ENCODE measurements at places on chromosomes 13 and 19. TPM values are rescaled to one million over a fixed set of nuclear protein-coding genes. Genes with fewer than 3 reads are reported as not detected.

DNA sequence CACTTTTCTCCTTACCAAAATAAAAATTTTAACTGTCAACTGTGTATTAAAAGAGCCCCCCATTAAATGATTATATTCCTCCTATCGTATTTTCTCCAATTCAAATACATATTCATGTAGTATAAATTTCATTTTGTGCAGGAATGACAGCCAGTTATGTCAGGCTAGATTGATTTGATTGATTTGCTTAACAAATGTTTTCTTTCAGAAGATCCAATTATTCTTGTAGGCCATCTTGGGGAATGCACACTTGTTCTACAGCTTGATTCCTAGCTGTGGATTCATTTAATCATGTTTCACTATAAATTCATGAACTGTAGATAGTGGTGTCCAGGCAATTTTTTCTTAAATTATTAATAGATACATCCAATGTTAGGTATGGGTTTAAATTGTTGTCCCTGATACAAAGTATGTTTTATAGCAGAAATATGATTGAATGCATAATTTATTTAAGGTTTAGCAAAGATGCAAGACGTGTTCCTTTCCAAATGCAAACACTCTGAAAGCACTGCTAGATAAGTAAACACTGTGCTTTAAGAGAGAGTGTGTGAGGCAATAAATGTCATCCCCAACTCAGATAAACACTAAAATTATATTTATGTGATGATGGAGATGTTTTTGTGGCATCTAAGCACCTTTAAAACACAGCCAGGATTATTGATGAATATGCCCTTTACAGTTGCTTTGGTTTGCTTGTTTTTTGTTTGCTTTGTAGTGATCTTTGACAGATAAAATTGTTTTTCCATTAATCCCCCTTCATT is 531.1 kb downstream of the DCT start:
- no peak for DNase-seq

GRCh38 chr13:103283451-103283820 is 217.2 kb upstream of the SLC10A2 start:
- DNase-seq: no peak

DNA sequence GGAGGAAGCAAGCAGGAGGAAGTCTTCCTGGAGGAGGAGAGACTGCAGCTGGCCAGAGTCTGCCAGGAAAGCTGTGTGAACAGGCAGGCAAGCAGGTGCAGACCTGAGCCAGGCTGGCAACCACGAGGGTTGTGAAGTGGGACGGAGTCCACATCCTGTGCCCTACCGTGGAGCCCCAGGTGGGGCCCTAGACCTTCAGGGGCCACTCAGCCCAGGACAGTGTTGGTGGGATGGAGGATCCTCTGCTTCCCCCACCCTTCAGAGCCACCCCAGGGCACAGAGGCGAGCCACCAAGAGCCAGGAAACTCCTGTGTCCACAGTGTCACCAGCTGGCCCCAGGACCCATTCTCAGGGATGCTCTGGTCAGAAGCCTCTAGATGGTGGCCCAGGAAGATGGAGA is 8.4 kb upstream of the VSTM2B start:
- DNase-seq: no peak

DNA sequence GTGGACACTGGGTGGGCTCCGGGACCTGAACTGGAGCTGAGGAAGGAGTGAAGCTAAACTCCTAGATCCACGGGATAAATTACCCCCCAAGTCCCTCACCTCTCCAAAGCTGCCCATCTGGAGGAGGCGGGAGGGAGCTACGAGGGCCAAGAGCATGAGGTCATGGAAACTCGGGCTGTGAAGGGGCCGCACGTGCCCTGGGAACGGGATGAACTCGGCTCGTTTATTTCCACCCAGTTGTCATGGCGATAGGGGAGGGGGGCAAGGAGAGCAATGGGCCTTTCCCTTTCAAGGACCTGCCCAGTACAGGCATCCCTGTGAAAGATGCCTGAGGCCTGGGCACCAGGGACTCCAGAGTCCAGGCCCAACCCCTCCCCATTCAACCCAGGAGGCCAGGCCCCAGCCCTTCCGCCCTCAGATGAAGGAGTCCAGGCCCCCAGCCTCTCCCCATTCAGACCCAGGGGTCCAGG is 3.8 kb downstream of the PPP1R12C start:
- DNase-seq: peak; percentile 62

- no peak for DNase-seq
Measured at GRCh38 chr19:43662487-43662886, 7.5 kb downstream of the PLAUR start.

GRCh38 chr13:109383683-109384082 is 402.7 kb downstream of the IRS2 start:
- DNase-seq: no peak

DNA sequence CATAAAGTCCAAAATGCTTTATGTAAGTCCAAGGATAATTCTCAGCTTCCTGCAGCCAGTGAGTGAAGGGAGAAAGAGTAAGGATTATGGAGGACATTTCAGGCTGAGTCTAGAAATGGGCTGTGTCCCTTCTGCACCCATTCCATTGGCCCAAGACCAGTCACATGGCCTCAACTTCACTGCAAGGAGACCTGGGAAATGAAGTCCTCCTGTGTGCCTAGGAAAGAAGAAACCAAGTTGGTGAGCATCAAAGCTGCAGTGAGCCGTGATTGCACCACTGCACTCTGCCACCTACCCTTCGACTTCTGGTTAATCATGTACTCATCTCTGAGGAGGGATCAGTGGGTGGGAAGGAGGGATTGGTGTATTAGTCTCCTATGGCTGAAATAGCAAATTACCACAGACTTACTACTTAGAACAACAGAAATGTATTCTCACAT is 3.6 kb upstream of the CD37 start:
- DNase-seq: peak; percentile 70

KIR2DL1 gene
- not detected for total RNA-seq

TRPC4 gene
- 7.0 TPM for total RNA-seq

Data from epithelial cell of proximal tubule (primary cell).